ENCODE measurements at places on chromosomes 2 and 18.

- DNase-seq, result no peak
Observed at GRCh38 chr2:199707593-199708185, 143.3 kb downstream of the FTCDNL1 start.

- no peak for DNase-seq
Observed at GRCh38 chr2:205713086-205713485, 30.8 kb downstream of the NRP2 start.

GRCh38 chr2:108829578-108830310 lies 43.2 kb downstream of the CCDC138 start:
- no peak for DNase-seq

- no peak for DNase-seq
Observed at GRCh38 chr2:85401844-85402243, 8.3 kb downstream of the CAPG start.

GRCh38 chr2:85790499-85791188 lies 36.9 kb downstream of the ATOH8 start:
- no peak for DNase-seq

DNA sequence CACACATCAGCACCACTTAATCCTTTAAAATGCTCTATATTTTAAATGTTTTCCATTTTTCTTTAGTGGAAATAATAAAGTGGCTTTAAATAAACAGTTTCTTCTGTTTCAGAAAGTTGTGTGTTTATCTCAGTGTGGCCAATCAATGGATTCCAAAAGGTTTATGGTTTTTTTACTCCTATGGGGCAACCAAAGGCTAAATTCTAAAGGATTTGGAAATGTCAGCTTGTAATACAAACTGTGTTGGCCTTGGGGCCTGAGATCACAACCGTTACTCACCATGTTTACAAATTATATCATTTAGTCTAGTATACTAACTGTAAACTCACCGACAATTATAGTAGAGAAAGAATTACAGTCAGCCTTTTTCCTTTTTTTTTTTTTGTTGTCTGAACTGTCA lies 827.2 kb downstream of the EPHA4 start:
- no peak for DNase-seq

- no peak for DNase-seq
Observed at GRCh38 chr2:217077831-217078407, 218.1 kb upstream of the TNP1 start.

DNA sequence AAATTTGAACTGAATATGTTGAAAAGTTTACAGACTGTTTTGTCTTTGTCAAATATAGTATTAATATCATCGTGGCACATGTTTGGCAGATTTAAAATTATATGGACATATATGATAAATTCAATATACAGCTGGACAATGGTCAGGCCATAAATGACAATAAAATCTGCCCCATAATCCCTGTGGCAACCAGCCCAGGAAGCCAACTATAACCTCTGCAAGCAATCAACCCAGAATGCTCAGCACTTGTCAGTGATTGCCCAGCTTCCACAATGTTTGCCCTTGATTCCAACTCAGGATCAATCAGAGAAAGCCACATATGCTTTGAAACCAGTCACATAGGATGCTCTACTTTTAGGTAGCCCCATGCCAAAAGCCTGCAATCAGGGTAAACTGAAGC lies 671.9 kb downstream of the SUCLG1 start:
- no peak for DNase-seq

- no peak for DNase-seq
Observed at GRCh38 chr2:172819943-172820342, 84.3 kb downstream of the RAPGEF4 start.

GRCh38 chr2:89767572-89768435 lies 1076.3 kb downstream of the RPIA start:
- no peak for DNase-seq

- DNase-seq, result no peak
Observed at GRCh38 chr2:10400002-10400401, 48.1 kb downstream of the ODC1 start.

GRCh38 chr2:143258126-143258892 lies 129.1 kb downstream of the ARHGAP15 start:
- no peak for DNase-seq

DNA sequence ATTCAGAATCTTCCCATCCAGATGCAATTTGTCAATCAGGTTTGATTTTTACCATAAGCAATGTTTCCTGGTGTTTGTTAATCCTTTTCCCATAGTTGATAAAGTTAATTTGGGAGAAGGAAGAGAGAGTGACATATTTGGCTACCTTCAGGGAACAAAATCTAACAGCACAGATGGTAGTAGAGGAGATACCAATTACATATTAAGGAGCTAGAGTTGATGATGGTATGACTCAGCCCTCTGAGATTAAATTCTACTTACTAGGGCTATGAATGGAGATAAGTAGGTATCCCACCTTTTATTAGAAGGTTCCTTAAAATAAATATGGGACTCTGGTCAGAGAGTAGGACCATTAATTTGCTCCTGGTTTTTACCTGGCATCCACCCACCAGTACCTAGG lies 139.7 kb downstream of the EHBP1 start:
- DNase-seq, result no peak

DNA sequence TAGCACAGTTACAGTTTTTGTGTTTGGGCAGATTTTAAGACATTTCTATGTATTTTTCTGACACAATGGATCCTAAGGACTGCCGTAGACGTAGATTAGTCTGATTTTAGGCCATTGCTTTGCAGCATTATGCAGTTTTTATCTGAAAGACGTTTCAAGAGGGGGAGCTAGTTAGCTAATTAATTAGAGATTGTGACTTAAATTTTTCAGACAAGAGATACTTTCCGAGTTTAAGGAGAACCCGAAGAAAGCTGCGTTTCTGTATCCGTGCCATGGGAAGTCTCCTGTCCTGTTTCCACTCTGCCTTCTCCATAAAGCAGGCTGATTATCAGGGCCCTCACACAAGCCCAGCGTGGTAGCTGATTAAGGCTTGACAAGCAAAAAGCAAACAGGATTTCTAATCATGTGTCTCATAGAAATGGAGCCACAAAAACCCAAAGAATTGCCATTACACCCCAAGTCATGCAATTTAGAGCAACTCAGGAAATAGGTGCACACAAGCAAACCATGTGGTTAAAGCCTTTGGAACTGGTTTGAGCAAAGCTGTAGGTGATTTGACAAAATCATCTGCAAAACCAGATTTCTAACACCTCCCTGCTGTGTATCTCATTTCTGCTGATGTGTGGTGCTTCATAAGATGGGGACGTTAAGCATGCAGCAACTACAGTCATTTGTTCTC lies 808.1 kb downstream of the RNF144A start:
- DNase-seq, result no peak

DNA sequence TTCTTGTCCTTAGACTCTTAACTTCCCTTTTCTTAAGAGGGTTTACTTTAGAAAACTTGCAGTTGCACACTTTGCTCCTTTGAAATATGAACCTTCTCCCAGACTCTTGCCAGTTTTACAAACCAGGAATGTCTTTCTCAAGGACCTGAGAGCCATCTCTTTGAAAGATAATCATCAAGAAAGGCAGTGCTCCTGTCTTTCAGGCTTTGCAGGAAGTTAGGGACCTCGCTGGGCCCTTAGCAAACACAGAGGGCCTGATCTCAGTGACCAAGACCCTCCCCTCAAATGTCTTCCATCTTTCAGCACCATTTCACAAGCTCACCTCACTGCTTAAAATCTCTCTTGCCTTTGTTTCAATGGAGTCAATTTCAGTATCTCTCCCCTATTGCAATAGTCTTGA lies 32.0 kb upstream of the NYAP2 start:
- DNase-seq, result peak; percentile 6

DNA sequence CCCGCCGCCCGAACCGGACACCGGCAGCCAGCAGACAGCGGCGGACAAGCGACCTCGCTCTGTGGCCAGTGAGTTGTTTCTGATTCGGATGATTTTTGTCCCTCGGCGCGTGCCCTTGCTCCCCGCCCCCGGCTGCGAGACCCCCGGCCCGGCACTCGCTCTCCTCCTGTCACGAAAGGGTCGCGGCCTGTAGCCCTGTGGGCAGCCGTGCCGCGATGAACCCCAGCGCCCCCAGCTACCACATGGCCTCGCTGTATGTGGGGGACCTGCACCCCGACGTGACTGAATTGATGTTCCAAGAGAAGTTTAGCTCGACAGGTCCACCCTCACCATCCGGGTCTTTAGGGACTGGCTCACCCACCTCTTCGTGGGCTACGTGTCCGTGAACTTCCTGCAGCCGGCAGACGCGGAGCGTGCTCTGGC lies 1257.5 kb upstream of the ACVR2A start:
- DNase-seq, result no peak

- no peak for DNase-seq
Observed at GRCh38 chr2:54461261-54461660, 5.1 kb downstream of the SPTBN1 start.

GRCh38 chr2:9627310-9627709 lies 3.5 kb downstream of the YWHAQ start:
- peak; percentile 53 for DNase-seq

- DNase-seq, result no peak
Observed at GRCh38 chr2:147141930-147142329, 702.9 kb upstream of the ACVR2A start.

DNA sequence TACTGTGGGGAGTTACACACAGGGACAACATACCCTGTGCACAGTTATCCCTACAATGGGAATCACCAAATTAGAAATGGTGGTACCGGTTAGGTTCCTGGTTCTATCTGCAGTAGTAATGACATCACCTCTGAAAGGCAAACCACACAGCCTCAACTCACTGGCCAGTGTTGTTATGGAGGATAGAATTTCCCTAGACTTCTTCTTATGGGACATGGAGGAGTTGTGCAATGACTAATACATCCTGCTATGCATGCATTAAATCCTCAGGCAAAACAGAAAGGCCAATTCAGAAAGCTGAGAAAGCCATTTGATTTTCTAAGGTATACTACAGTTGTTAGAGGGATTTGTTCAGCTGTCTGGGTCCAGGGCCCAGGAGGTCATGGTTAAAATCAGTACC lies 439.3 kb downstream of the TMX3 start:
- peak; percentile 90 for DNase-seq

DNA sequence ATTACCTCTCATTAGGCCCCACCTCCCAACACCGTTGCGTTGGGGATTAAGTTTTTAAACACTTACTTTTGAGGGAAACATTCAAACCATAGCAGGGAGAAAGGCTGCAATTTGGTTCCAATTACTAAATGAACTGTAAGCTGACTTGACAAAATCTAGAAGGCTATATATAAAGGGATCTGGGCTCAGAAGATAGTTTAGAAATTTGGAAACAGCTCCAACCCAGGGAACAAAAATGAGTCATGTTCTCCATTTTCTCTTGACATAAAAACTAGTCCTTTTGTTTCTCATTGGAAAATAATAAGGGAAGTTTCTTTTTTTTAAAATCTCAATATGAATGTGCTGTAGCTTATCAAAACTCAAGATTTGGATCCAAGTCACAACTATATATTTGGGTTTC lies 17.5 kb downstream of the MOGAT1 start:
- no peak for DNase-seq

- DNase-seq, result no peak
Observed at GRCh38 chr18:74063023-74063422, 84.6 kb downstream of the FBXO15 start.

DNA sequence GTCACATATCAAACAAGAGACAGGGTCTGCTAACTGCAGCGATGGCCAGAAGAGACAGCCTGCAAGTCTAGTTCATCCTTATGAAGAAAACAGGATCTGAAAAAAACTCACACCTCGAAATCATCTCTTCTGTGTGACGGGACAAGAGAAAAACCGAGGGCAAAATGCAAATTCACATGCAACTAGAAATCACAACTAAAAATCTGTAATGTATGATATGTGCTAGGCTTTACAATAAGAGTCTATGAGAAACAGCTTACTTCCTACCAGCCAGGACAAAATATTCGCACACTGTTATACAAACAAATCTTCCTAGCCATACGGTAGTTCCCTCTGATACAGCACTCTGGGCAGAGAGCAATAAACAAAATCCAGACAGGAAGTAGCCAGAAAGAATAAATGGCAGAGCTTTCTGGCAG lies 48.8 kb downstream of the ANKRD44 start:
- DNase-seq, result peak; percentile 9

Measured in astrocyte (in vitro differentiated cells and primary cell).